Kasumi-1 (cell line): ENCODE measurements at places on chromosomes 2 and 18.
A peak's percentile ranks its signal among the peaks of the same experiment; 100 is the strongest.

DNA sequence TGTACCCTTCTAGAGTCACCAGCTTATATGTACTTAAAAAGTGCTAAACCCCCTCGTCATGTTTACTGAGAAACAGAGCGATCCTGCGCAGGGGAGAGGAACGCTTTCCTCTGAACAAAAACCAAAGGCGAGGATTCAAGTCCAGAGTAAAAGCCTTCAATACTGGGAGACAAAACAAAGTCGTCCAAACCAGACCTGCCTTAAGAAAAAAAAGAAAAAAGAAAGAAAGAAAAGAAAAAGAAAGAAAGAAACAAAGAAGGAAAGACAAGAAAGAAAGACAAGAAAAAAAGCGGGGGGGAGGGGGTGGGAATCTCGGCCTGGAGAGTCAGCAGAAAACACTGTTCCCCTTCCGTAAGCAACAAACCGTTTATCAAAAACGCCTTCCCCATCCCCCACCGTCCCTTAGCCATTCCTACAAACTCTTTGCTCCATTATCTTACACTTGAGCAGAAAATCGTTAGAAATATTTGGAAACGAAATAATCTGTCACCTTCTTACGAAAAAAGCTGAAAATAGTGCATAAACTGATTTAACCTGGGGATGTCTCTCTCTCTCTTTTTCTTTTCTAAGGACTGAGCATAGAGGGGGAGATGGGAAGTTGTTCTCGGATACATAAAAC lies 3.3 kb downstream of the PTGR3 start:
- peak; percentile 4 for DNase-seq

GRCh38 chr2:241354668-241355658 lies 1.1 kb upstream of the FARP2 start:
- peak; percentile 10 for DNase-seq

DNA sequence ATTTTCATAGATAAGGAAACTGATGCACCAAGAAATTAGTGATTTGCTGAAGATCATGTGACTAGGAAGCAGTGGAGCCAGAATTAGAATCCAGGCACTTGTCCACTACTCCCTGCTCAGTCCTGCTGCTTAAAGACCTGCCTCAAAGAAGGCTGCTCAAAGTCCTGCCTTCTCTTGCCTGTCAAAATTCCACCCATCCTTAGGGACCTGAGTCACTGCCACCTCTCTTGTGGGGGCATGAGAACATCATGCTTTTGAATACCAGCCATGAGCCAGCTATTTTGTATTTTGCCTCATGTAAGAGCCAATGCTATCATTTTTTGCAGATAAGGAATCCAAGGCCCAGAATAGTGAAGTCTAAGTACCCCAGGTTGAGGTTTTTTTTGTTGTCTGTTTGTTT lies 47.1 kb downstream of the DDX1 start:
- no peak for DNase-seq

GRCh38 chr2:10720306-10720705 lies 1.1 kb upstream of the ATP6V1C2 start:
- DNase-seq: no peak

GRCh38 chr2:43541165-43541564 lies 54.7 kb downstream of the THADA start:
- DNase-seq: no peak

DNA sequence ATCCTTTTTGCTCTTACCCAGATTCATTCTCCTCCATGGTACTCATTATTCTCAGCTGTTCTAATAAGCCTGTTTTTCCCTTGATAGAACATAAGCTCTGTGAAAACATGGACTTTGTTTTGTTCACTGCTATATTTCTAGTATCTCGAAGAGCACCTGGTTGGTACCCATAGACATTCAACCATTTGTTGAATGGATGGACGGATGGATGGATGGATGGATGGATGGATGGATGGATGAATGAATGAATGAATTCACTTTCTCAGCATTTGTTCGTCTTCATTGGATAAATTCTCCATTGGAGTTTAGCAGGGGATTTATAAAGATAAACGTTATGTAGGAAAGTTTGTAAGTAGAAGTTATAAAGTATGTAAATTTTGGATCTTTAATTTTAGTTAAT lies 2.9 kb downstream of the FAM171B start:
- DNase-seq: no peak
